ENCODE measurements at places on chromosomes 3 and 15.

- no peak for DNase-seq
These were observed 63.6 kb downstream of the MDFIC2 start for GRCh38 chr3:70248856-70249255.

- DNase-seq: peak; percentile 86
These were observed 141.1 kb downstream of the PGPEP1L start for GRCh38 chr15:98866511-98866910.

DNA sequence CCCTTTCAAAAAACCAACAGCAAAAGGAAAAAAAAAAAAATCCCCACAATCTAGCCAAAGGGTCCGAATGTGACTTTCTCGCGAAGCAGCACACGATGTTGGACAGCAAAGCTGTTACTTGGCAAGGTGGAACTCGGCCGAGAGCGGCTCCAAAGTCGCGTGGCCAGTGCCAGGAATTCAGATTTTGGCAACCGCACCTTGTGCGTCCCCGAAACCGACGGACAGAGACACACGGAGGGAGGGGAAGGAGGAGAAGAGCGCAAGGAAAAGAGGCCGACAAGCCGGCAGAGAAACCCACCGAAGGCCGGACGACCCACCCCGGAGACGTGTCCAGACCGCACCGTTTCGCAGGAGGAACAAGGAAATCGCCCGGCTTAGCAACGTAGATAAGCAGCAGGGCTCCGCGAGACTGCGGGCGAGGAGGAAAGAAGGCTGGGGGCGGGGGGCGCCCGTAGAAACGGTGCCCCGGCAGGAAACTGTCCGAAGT is 517.3 kb downstream of the MECOM start:
- DNase-seq: peak; percentile 80

- peak; percentile 84 for DNase-seq
These were observed 26.4 kb upstream of the PDE8A start for GRCh38 chr15:84955089-84955848.

DNA sequence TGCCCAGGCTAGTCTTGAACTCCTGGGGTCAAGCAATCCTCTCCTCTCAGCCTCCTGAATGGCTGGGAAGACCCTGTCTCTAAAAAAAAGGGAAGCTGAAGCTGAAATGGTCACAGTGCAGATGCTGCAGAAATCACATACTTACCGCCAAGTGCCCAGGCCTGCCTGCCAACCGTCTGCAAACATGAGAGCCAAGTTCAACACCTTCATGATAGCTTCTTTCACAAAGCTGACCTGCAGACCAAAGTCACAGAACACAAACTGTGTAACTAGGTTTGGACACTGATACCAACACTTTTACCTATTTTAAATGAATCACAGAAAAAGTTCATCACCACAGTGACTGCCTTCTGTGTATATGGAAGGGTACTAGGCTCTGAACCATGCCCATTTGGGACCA is 22.8 kb upstream of the CYFIP1 start:
- DNase-seq: no peak

DNA sequence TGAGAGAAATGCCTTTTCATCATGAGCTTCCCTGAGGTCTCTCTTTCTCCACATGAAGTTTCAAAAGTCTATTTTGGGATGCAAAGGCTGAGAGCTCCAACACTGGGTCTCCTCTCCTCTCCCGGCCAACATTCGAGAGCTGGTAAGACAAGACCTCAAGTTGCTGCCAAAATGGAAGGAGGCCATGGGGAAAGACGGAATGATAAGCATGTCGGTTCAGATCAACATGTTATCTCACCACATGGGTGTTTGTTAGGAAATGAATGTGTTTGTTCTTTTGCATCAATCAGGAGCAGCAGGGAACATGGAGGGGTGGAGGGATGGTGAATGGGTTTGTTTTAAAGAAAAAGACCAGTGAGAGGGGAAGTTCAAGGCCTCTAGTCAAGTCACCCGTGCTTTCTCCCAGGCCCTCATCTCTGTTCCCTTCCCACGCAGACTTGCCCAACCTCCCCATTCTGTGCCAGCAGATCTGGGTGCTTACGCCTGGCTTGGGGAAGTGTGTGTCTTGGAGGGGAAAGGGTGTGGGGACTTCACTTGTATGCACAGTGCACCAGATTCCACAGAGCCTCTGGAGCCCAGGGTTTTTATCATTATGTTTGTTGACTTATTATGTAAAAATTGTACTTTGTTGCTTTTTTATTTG is 23.5 kb upstream of the ATP10A start:
- DNase-seq: no peak

- no peak for DNase-seq
These were observed 133.4 kb upstream of the UBE3A start for GRCh38 chr15:25572191-25572590.

GRCh38 chr3:184142199-184142598 is 7.0 kb downstream of the EIF2B5 start:
- no peak for DNase-seq

GRCh38 chr15:98682992-98683701 is 34.8 kb downstream of the IGF1R start:
- no peak for DNase-seq

- no peak for DNase-seq
These were observed 78.5 kb upstream of the BCL6 start for GRCh38 chr3:187823746-187824145.

DNA sequence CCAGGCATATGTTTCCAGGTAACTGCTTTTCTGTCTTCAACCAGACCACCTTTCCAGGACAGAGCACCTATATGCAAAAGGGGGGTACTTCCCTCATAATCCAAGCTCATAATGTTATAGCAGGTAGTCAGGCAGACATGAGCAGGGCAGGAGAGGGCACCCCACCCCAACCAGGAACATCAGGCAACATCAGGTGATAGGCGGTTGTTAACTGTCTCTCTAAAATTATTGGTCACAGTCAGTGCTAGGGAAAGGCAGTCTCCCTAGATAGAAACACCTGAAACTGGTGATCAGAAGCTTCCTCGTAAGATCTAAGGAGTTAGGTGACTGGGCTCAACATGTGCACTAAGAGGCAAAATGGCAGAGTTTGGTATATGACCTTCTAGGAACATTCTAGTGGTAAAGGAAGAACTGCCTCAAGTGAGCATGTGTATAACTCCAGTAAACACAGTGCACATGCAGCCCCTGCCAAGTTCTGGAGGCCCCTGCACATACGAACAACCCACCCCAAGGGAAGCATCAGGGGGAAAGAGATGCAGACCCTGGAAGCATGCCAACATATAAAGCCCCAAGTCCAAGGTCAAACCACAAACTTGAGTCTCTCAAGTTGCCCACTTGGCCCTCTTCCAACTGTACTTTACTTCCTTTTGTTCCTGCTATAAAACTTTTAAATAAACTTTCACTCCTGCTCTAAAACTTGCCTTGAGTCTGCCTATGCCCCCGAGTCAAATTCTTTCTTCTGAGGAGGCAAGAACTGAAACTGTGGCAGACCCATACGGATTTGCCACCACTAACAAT is 270.9 kb downstream of the ULK4 start:
- DNase-seq: peak; percentile 80

- no peak for DNase-seq
These were observed 537.1 kb downstream of the RSL24D1 start for GRCh38 chr15:54659646-54660045.

- DNase-seq: no peak
These were observed 128.4 kb downstream of the EEFSEC start for GRCh38 chr3:128281461-128282367.

- DNase-seq: peak; percentile 59
These were observed 228.7 kb downstream of the SLCO3A1 start for GRCh38 chr15:92082006-92082843.

DNA sequence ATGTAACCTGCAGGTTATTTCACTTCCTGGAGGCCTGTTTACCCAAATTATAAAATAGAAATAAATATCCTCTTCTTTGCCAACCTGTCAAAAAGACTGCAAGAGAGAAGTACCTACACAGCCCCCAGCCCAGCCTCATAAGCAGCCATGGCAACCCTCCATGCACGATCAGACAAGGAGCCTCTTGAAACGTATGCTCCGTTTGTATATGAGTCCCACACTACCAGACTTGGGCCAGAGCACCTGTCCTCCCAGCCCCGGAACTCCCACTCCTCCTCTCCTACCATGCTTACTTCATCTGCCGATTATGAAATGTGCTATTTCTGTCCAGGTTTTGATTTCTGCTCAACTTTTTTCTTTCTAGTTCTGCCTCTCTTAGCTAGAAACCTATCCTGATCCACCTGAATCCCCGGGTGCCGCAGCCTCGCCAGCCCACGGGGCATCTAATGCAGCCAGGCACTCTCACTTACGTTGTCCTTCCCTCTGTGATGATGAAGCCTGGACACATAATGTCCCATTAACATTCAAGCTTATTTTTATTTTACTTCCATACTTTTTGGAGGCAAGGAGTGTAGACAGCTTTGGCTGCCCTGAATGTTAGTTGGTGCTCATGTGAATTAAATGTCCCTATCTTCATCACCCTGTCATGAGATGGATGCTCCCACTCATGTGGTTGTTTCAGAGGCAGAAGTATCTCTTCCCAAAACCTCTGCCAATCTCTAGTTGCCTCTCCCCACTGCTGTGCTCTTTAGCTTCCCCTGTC is 73.8 kb downstream of the MB21D2 start:
- no peak for DNase-seq

DNA sequence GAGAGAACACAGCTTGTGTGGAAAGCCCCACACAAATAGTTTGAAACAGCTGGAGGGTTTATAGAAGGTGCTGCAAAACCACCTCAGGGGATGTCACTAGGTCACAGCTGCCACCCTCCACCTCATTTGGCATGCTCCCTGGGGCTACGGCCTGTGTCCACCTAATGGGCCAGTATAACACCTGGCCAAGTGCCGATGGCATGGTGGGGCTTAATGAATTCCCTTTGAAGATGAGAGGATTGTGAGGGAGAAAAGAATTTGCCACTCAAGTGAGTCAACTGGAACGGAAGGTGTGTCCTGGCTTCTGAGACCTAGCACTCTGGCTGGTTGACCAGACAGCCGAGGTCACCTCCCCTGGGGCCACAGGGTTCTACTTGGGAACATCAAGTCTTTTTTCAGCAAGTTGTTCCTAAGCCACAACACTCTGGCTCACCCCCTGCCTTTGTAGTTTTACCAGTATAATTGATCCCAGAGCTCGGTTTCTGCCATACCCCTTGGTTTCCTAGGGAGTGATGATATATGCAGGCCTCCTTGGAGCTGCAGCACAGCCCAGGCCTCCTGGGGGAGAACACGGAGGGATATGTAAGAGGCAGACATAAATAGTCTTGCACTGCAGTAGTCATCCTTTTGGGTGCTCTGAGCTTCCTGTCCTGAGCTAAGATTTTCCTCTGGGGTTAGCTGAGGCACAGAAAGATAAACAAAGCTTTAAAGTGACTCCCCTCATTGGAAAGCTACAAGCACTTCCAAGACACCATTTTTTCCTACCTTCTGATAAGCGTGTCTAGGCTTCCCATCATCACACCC is 178.2 kb upstream of the LPP start:
- DNase-seq: no peak

DNA sequence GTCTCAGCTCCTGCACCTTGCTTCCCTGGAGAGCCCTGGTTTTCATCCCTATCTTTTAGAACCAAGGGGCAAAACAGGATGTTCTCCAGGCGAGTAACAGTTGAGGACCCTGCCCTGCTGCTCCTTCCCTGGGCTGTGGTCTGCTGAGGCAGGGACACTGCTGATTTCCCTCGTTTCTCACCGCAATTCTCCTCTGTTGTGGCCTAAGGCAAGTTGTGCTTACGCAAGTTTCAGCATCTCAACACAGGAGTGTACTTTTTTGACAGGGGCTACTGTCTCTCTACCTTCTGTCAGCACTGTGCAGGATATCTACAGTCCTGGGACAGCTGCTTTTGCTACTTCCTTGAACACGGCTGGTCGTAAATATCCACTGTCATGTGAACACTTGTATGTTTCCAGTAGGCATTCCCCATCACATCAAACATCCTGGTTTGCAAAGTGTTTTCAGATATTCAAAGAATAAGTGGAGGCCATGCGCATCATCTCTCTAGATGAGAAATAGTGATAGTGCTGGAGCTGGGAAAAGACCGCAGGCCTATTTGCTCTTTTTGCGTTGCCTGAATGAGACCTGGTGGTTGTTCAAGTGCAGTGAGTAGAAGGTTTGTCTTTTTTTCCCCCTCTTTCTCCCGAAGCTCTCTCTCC is 110.1 kb upstream of the PLXNA1 start:
- DNase-seq: no peak

- no peak for DNase-seq
These were observed 159.9 kb downstream of the MAGI1 start for GRCh38 chr3:65878831-65879230.

GRCh38 chr3:94967196-94967595 is 904.3 kb downstream of the NSUN3 start:
- no peak for DNase-seq

DNA sequence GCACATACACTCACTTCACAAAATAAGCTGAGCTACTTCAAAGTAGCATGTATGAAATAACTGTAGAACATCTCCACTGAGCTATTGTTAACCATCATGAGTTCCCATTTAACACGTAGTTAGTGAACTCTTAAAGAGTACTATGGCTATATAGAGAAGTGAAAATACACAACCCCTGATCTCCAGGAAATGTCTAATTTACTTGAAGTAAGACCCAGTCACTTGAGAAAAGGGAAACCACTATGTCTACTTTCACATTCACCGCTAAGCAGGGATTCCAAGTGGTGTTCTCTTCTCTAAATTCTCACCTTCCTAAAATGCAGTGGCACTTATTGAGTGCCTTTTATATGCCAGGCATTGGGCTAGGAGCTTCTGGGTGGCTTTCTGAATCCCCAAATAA is 35.0 kb upstream of the COLQ start:
- no peak for DNase-seq

DNA sequence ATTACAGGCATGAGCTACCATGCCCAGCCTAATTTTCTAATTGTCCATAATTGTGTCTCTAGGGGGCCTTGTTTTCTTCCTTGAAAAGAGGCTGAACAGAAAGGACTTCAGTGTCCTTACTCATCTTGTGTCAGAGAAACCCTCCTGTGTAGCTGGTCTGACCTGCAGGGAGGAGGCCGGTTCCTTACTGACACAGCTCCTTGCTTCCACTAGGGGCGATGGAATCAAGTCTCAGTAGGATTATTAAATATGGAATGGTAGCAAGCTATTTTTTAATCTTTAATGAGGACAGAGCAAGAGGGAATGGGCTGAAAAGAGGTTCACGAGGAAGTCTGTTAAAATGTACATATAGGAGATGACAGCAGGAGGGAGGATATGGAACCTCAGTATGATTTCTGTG is 8.6 kb downstream of the LPCAT4 start:
- no peak for DNase-seq

- DNase-seq: no peak
These were observed 3.3 kb downstream of the GABRG3 start for GRCh38 chr15:26974120-26974780.

- no peak for DNase-seq
These were observed 121.4 kb downstream of the VGLL3 start for GRCh38 chr3:86869566-86869965.

DNA sequence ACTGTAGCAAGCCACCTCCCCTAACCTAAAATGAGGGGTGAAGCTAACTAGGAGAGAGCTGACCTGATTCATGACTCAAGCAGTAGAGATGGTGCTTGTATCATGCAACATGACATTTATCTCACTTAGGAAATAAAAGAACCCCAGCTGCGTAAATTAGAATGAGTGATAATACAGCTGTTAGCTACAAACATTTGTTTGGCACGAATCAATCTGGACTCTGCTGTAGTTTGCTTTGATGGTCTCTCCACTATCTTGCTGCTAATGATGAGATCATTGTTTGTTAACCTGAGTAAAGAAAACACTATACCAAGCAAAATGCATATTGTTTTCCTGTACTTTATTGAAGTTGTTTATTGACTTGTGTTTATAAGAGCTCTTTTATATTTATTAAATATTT is 92.6 kb downstream of the ALDH1A2 start:
- no peak for DNase-seq

- no peak for DNase-seq
These were observed 27.5 kb upstream of the LCTL start for GRCh38 chr15:66593219-66593780.

- peak; percentile 70 for DNase-seq
These were observed 145.4 kb downstream of the KLHL25 start for GRCh38 chr15:85649372-85649771.

Measured in endothelial cell of umbilical vein (primary cell).